Fibroblast of lung (primary cell): ENCODE measurements at places on chromosomes 3 and 15.

DNA sequence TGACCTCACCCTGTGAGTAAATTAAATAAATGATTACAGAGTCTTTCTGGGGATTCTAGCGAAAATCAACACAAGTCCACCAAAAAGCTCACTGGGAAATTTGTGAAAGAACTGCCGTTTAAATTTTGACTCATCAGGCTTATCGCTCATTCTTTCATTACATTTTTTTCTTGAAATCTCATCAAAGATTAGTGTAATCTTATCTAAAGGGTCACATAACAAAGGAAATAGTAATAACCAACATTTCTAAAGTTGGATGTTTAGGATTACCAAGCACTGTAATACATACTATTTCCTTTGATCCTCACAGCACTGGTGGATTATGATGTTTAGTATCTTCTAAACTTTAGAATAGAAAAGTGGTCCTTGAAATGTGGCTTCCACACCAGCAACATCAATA, 111.1 kb upstream of the CBLB start:
- DNase-seq: peak; percentile 71

DNA sequence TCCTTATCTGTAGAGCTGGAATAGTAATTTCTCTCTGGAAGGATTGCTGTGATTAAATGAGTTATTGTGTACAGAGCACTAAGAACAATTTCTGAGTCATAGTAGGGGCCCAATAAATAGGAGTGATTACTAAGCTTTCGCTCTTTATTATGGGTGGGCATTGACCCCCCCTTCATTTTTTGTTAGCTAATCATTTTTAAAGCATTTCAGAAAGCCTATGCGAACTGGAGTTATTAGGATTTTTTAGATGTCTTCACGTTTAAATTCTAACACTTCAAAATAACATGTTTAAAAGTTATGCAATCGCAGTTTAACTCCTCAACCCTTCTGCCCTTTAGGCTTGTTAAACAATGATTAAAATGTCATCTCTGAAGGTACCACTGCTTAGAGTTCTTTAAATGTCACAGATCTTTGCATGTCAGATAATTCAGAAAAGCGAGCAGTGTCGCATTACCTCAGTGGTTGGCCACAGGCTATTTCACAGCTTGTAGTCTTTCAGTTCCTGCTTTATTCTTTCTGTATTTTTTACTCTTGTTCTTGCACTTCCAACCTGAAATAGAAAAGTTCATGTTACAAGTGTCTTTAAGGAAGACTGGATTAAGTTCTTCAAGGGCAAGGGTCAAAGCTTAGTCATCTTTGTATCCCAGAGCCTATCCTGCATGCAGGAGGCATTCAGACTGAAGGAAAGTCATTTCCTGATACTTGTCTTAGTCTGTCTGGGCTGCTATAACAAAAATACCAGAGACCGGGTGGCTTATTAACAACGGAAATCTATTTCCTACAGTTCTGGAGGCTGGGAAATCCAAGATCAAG, 102.9 kb downstream of the FNDC3B start:
- DNase-seq: peak; percentile 93

- peak; percentile 18 for DNase-seq
Measured at GRCh38 chr3:138945709-138946662, 951 bp downstream of the FOXL2 start.

- DNase-seq: no peak
Measured at GRCh38 chr3:32437896-32438295, 46.2 kb downstream of the CMTM7 start.

GRCh38 chr3:9339761-9340471, 22.9 kb upstream of the THUMPD3 start:
- DNase-seq: peak; percentile 36

GRCh38 chr3:138348754-138349739, 668 bp downstream of the MRAS start:
- peak; percentile 14 for DNase-seq

GRCh38 chr3:73569246-73569760, 55.4 kb downstream of the PDZRN3 start:
- DNase-seq: no peak

- no peak for DNase-seq
Measured at GRCh38 chr3:20319551-20319950, 133.5 kb upstream of the SGO1 start.

- DNase-seq: no peak
Measured at GRCh38 chr3:125644036-125645005, 49.0 kb upstream of the OSBPL11 start.

DNA sequence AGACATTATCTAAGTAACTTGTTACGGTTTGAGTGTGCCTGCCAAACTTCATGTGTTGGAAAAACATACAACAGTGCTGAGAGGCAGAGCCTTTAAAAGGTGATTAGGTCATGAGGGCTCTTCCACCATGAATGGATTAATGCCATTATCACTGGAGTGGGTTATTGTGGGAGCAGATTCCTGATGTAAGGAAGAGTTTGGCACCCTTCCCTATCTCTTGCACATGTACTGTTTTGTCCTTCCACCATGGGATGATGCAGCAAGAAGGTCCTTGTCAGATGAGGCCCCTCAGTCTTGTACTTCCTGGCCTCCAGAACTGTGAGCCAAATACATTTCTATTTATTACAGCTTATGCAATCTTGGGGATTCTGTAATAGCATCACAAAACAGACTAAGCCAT, 413.9 kb downstream of the EPHA3 start:
- DNase-seq: peak; percentile 9

GRCh38 chr3:172138193-172138537, 98.8 kb downstream of the FNDC3B start:
- no peak for DNase-seq

GRCh38 chr15:39868396-39868795, 51.7 kb downstream of the GPR176 start:
- DNase-seq: no peak

GRCh38 chr3:111080413-111080812, 8.8 kb downstream of the NECTIN3 start:
- peak; percentile 83 for DNase-seq

- no peak for DNase-seq
Measured at GRCh38 chr15:73596174-73596573, 37.0 kb downstream of the NPTN start.

DNA sequence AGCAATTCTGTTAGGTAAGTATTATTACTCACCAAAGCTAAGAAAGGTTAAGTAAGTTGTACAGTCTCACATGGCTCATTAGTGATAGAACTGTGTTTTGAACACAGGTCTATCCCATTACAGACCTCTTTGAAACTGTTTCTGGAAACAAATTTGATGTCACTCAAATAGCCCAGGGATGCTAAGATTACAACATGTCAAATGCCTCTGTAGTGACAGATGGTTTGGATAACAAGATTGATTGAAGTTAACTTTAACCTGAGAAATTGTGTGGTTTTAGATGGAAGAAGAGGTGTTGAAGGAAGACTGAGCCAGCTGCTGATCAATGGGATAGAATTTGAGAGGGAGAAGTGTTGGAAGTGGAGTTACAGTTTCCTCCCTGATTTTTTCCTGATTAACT, 72.5 kb downstream of the SYN2 start:
- DNase-seq: no peak
